ENCODE measurements at places on chromosomes 16 and 17.

GRCh38 chr16:80198311-80199299, 342.2 kb upstream of the DYNLRB2 start:
- peak; percentile 72 for DNase-seq

- DNase-seq, result no peak
These were observed 3.4 kb downstream of the SGCA start for GRCh38 chr17:50169121-50169764.

- DNase-seq, result no peak
These were observed 999 bp upstream of the FLYWCH2 start for GRCh38 chr16:2881783-2882649.

DNA sequence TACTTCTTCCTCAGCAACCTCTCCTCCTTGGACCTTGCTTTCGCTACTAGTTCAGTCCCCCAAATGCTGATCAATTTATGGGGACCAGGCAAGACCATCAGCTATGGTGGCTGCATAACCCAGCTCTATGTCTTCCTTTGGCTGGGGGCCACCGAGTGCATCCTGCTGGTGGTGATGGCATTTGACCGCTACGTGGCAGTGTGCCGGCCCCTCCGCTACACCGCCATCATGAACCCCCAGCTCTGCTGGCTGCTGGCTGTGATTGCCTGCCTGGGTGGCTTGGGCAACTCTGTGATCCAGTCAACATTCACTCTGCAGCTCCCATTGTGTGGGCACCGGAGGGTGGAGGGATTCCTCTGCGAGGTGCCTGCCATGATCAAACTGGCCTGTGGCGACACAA, 429 bp downstream of the OR2C1 start:
- no peak for DNase-seq

DNA sequence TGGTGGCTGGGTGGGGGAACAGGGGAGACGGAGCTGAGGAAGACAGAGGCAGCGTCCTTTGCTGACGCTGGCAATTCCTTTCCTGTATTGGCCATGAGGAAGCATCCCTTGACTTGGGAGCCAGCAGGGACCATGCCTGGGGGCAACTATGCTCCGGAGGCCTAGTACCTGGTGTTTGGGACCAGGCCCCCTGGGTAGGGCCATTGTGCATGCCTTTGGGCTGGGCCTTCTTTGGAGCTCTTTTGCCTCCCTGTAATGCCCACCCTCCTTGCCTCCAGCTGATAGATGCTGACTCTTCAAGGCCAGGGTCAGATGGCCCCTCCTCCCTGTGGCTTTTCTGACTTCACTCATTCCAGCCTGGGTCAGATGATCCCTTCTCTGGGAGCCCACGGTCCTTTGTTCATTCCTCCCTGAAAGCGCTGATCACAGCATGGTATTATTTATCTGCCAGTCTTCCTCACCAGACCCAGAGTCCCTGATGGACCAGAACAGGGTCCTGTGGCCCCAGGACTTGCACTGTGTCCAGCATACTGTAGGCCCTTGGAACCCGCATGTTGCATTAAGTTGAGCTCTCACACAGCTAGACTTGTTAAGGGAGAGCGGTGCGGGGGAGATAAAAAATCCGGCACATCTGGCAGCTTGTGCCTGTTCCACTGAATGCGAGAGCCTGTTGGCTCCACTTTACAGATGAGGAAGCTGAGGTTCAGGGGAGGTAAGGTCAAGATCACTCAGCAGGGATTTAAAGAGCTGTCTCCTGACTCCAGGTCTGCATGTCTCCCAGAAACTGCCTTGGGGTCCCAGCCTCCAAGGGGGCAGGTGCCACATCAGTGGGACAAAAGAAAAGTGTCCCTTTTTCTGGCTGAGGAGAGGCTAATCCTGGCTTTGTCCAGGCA, 2.9 kb downstream of the STARD3 start:
- DNase-seq, result no peak

DNA sequence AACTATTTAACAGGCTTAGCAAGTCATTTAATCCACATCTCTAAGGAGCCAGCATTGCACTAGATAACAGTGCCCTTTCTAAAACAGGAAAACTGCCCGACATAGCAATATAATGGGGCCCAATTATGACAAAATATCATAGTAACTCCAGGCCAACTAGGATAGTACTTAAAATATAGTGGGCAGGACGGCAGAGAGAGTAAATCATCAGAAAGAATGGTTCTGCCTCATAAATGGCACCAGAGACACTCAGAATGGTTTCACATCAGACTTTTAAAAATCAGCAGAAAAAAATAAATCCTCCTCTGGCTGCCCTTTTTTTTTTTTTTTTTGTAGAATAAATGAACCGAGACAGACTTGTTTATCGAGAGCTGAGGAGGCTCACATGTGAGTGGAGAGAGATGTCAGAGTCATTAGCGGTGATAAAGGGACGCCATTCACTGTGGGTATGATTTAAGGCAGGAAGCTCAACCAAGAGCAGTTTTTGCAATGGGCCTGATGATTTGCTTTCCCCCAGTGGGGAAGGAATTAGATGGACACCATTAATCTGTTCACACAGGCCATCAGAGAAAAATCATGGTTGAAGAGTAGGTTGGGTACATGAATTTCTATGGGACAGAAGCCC, 62.6 kb downstream of the CPPED1 start:
- DNase-seq, result no peak

GRCh38 chr16:8576141-8577004, 13.9 kb downstream of the TMEM114 start:
- DNase-seq, result no peak

GRCh38 chr16:72469932-72470331, 298.0 kb upstream of the PMFBP1 start:
- no peak for DNase-seq

DNA sequence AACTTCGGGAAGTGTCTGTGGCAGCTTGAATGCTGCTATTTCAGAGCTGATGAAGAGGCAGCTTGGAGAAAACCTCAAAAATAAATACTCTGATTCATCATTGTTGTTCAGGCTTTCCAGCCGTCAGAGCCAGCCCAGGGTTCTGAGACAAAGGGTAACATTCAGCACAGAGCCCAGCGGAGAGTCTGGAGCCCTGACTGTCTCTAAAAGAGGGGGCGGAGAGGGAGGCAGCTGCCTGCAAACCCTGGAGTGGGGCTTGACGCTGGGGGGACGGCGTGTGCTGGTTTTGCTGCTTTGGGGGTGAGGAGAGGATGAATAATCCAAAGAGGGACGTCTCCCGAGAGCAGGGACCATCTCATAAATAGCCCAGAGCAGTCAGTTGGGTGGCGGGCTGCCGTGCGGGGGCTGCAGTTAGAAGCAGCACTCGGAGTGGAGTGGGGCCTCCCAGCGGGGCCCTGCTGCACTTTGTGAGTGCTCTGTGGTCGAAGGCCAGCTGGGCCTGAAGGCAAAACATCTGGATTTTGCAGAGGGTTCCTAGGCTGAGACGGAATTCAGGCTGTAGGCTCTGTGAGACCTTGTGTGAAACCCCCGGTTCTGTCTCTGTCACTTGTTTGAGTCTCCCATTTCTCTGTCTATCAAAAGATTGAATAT, 237.8 kb downstream of the PRKCA start:
- DNase-seq, result no peak

DNA sequence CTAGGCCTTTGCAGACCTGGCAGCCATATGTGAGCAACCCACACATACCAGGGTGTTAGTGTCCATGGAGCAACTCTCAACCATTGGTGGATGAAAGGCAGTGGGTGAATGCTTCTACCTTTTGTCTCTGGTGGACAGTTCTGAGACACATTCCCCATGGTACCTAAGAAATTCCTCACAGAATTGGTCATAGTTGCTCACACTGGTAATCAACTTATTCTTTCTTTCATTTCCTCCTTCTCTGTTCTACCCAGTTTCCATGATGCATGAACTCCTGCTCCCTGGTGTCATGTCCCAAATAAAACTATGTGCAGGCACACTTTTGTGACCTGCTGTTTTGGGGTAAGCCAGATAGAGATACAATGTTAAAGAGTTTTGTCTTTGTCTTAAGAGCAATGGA, 33.2 kb upstream of the MPHOSPH6 start:
- DNase-seq, result no peak

- DNase-seq, result peak; percentile 31
These were observed 125.4 kb upstream of the CHMP6 start for GRCh38 chr17:80866050-80866793.

GRCh38 chr16:51051671-51052070, 99.4 kb downstream of the SALL1 start:
- no peak for DNase-seq

DNA sequence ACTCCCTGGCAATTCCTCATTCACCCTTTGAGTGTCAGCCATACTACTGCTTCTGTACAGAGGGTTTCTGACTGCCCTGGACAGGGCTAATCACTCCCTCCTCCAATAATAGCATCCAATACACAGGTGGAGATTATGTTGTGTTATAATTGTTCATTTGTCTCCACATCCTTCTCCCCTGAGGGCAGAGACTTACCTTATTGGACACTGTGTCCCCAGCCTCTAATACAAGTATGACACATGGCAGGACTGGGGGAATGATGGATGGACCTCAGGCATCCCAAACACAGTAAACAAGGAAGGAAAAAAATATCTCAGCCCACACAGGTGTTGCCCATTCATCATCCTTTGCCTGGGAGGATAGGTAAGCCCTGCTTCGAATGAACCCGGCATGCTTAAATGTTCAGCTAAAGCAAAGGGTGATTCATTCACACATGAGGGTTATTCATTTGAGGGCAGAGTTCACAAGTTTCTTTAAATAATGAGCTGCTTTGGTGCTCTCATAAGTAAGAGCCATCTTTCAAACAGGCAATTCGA, 34.8 kb downstream of the MMD start:
- no peak for DNase-seq

- DNase-seq, result no peak
These were observed 15.1 kb downstream of the TIMM22 start for GRCh38 chr17:1011760-1012735.

GRCh38 chr17:43766413-43767052, 7.9 kb upstream of the SOST start:
- DNase-seq, result no peak

DNA sequence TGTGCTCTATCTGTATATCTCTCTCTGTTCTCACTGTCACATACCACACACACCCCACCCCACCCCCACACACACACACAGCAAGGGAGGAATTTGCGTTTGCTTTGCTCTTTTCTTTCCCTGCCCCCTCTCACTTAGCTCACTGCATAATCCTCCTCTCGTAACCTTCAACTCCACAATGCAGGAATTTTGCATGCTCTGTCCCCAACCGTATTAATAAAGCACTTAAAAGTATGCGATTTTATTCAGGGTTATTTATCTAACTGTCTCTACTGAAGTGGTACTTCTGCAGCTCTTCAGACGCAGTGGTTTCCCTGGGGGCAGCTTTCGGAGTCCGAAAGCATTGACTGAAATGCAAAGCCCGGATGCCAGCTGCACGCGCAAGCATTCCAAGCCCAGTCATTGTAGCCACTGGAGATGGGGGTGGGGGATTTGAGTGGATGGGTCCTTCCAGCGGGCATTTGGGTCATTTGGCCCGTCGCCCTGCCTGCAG, 105.4 kb upstream of the RBFOX1 start:
- no peak for DNase-seq

GRCh38 chr16:88866151-88866920, at the start of gene PABPN1L:
Gene PABPN1L, minus strand, starts transcription at chr16:88866660. Its CDS starts 54 bp downstream, at chr16:88866606.
- DNase-seq, result no peak

- DNase-seq, result no peak
These were observed 80.6 kb downstream of the TUBD1 start for GRCh38 chr17:59812139-59812538.

DNA sequence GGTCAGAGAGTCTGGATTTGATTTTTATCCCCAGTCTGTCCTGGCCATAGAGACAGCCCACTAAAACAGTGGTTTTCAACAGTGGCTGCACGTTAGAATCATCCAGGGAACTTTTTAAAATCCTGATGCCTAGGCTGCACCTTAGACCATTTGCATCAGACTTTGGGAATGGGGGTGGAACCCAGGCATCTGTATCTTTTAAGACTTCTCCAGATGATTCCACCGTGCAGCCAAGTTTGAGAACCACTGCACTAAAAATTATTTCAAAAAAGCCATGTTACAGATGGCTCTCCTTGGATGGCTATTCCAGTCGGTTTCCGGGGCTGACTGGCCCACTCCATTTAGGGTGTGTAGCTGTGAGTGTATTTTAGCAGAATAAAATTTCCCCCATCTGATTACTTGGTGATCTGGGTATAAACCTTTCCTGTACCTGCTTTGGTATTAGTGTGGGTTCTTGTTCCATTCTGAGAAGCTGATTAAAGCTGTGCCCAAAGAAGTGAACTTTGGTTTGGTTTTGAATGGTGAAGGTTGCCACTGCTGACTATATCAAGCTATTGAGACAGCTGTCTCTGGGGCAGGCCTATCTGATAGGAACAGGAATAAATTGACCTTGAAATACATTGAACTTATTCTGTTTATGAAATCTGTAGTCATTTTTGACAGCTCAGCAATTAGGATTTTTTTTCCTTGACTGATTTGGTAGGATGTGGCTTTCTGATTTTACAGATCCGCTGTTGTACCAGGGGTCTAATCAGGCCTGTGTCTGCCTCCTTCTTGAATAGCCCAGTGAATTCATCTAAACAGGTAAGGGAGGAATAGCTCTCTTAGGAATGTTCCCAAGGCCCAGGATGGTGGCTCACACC, 1.3 kb downstream of the ATP5MC1 start:
- no peak for DNase-seq

DNA sequence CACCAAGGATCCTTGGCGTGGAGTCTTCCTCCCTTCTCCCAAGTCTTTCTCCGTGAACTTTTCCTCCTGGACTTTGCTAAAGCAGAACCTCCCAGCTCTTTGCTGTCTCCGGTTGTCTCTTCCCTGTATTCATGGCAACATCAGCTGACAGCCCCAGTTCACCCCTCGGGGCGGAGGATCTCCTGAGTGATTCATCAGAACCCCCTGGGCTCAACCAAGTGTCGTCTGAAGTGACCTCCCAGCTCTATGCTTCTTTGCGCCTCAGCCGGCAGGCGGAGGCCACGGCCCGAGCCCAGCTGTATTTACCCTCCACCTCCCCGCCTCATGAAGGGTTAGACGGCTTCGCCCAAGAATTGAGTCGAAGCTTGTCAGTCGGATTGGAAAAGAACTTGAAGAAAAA, 943 bp downstream of the CNTROB start:
- DNase-seq, result no peak

DNA sequence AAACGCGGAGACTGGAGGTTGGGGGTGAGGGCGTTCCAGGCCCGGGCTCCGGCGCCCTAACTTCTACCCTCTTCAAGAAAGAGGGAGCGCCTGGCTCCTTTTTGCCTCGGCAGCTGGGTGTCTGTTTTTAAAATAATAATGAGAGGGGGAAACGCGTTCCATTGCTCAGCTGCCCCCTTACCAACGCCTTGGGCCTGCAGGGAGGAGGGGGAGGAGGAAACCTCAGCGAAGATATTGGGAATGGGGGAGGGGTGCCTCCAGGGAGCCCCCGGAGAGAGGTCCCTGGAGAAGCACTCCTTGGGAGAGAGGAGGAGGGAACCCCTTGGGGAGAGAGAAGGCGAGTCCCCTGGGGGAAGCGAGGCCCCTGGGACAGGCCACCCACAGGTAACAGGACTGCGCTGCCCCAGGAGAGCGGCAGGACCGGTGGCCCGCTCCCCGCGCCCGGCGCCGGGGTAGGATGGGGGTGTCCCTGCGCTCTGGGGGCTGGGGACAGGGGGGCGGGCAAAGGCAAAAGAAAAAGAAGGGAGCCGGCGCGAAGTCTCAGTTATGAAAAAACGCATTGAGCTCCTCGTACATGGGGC, 2.7 kb downstream of the NEUROD2 start:
- no peak for DNase-seq
